ENCODE measurements at places on chromosomes 7 and 10. TPM values are rescaled to one million over a fixed set of nuclear protein-coding genes. Genes with fewer than 3 reads are reported as not detected.

- DNase-seq = no peak
Measured at GRCh38 chr10:48468130-48468790, 136.6 kb downstream of the ARHGAP22 start.

DNA sequence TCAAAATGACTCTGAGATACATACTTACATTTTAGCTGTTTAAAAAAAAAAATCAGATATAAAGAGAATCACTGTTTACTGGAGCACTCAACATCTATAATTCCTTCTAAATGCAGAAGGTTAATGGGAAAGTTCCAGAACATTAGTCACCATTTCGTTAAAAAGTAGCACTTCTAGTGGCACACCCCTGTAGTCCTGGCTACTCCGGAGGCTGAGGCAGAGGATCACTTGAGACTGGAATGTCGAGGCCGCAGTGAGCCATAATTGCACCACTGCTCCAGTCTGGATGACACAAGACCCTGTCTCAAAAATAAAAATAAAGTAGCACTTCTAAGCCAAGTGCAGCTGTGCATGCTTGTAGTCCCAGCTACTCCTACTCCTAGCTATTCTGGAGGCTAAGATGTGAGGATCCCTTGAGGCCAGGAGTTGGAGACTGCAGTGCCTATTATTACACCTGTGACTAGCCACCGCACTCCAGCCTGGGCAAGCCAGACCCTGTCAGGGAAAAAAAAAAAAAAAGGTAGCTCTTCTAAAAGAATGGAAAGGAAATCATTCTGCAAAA lies 2.2 kb downstream of the FGFBP3 start:
- no peak for DNase-seq

DNA sequence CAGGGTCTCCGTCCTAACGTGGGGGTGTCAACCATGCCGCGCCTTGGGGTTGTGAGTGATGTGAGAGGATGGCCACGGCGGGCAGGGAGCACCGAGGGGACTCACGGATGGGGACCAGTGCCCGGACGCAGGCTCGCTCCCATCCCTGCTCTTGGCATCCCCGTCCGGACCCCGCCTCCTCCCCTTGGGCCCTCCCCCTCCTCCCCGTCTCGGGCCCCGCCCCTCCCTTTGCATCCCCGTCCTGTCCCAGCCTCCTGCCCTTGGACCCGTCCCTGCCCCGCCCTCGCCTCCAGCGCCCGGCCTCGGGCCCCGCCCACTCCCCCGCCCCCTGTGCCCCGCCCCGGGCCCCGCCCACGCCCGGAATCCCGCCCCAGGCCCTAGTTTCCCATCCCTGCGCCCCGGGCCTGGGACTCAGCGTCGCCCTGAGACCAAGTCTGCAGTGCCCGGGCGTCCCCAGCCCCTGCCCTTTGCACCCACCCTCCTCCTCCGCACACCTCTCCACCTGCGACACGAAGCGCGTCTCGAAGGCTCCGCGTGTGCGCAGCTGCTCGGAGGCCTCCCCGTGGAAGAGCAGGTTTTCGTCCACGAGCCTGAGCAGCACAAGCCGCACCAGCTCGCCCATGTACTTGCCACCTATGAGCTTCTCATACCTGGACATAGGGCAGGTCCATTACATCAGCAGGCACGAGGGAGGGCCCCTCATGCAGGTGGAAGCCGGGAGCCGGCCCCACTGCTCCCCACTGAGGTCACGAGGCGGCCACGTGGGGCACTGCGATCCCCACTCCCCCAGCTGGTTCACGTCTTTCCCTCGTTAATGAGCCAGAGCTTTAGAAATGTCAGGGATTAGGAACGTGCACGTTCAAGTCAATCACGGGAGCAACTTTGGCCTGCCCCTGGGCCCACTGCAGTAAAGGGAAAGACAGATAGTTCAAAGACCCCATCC lies 5.1 kb upstream of the MYL7 start:
- DNase-seq = peak; percentile 46

- DNase-seq = no peak
Measured at GRCh38 chr7:100567031-100567730, 6.5 kb downstream of the SAP25 start.

Gene CYTH3
- polyA plus RNA-seq = 22.0 TPM

DNA sequence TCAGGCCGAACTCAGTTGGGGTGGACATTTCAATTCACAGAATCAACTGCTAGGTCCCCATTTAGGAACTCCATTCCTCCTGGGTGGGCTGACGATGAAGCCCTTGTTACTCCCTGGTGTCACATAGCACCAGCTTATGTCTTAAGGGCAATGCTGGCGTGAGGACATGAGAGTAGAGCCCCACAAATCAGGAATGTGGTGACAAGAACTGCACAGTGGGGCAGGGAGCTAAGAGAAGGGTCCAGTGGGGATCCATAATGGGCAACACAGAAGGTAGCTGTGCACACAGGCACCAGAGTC lies 57.0 kb downstream of the LYZL1 start:
- DNase-seq = no peak

Gene THNSL1
- 5.2 TPM for polyA plus RNA-seq

- peak; percentile 20 for DNase-seq
Measured at GRCh38 chr10:94546049-94546900, 687 bp downstream of the HELLS start.

Gene SEMA3D
- 0.05 TPM for polyA plus RNA-seq

- DNase-seq = no peak
Measured at GRCh38 chr7:12642508-12642907, 44.9 kb upstream of the ARL4A start.

DNA sequence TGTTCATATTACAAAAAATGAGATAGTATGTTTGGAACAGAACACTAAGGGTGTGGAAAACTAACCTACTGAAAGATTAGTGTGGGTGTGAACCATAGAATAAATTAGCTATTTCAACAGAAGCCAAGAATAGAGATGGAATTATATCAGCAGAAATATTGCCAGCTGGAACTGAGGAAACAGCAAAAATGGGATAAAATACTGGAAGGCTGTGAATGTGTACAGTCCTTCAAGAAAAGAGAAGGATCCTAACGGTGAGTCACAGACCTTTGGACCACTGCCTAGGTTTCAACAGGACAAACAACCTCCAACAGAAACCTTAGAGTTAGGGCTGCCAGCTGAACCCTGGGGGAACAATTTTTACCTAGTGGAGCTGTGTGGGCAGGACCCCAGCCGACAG lies 395.0 kb downstream of the ZWINT start:
- no peak for DNase-seq

Gene PGAM2
- not detected for polyA plus RNA-seq

Data from A549 (cell line).